Naive B cell (primary cell): ENCODE measurements at places on chromosomes 4 and X. TPM values are rescaled to one million over a fixed set of nuclear protein-coding genes. Genes with fewer than 3 reads are reported as not detected.

GRCh38 chr4:8547108-8547911 lies 32.9 kb upstream of the GPR78 start:
- H3K4me3 ChIP-seq, result no peak overlapping the region

DNA sequence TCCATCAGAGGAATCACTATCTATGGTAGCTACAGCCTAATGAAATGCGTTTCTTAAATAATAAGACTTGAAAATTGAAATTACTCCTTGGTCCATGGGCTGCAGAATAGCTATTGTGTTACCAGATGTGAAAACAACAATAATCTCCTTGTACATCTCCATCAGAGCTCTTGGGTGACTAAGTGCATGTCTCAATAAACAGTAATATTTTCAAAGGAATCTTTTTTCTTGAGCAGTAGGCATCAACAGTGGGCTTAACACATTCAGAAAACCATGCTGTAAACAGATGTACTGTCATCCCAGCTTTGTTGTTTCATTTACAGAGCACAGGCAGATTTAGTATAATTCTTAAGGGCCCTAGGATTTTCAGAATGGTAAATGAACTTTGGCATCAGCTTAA lies 67.3 kb downstream of the GLUD2 start:
- no peak overlapping the region for H3K27ac ChIP-seq
- no peaks in the 10 kb centered on the region for H3K4me1 ChIP-seq
- no peak overlapping the region for H3K4me3 ChIP-seq
- no peak for DNase-seq
- no peaks in the 10 kb centered on the region for H3K27me3 ChIP-seq
- no peaks in the 10 kb centered on the region for H3K36me3 ChIP-seq

GRCh38 chr4:105067431-105067830 lies 79.2 kb upstream of the TET2 start:
- H3K4me3 ChIP-seq, result no peak overlapping the region
- no peak for DNase-seq
- no peaks in the 10 kb centered on the region for H3K4me1 ChIP-seq
- H3K36me3 ChIP-seq, result no peaks in the 10 kb centered on the region

DNA sequence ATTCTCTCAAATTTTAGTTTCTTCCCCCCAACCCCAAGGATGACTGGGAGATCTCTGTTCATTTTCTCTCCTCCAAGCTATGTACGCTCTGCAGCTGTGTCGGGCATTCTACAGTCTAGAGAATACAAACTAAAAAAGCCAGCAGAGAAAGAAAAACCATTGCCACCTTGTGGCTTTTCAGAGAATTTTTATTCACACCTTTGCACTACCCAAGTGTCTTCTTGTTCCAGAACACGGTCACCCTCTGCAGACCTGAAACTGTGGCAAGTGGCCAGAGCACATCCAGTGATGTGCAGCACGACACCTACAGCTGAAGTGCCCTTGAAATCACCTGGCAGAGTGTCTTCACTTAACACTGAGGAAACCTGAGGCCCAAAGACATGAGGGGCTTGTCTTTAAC lies 68.6 kb downstream of the CHST7 start:
- H3K27ac ChIP-seq, result no peak overlapping the region
- no peak for DNase-seq
- no peak overlapping the region for H3K4me3 ChIP-seq
- H3K4me1 ChIP-seq, result peaks cover 34% of the 10 kb centered on the region
- no peaks in the 10 kb centered on the region for H3K27me3 ChIP-seq

- no peaks in the 10 kb centered on the region for H3K27me3 ChIP-seq
- H3K4me3 ChIP-seq, result no peak overlapping the region
- no peaks in the 10 kb centered on the region for H3K36me3 ChIP-seq
- H3K27ac ChIP-seq, result no peak overlapping the region
Observed at GRCh38 chr4:86271057-86271456, 88.8 kb downstream of the MAPK10 start.

- H3K27ac ChIP-seq, result no peak overlapping the region
- no peaks in the 10 kb centered on the region for H3K36me3 ChIP-seq
- DNase-seq, result no peak
- H3K4me3 ChIP-seq, result no peak overlapping the region
- H3K27me3 ChIP-seq, result peaks cover 9% of the 10 kb centered on the region
Observed at GRCh38 chr4:80240976-80241375, 25.5 kb upstream of the FGF5 start.

- H3K4me1 ChIP-seq, result no peaks in the 10 kb centered on the region
- no peaks in the 10 kb centered on the region for H3K36me3 ChIP-seq
- H3K4me3 ChIP-seq, result no peak overlapping the region
- H3K27ac ChIP-seq, result no peak overlapping the region
Observed at GRCh38 chr4:124462954-124463828, 249.3 kb downstream of the ANKRD50 start.

The GAGE2A gene
- polyA plus RNA-seq, result not detected

The MAGEA12 gene
- not detected for polyA plus RNA-seq

GRCh38 chrX:38895775-38896174 lies 94.5 kb downstream of the MID1IP1 start:
- H3K4me1 ChIP-seq, result peaks cover 9% of the 10 kb centered on the region
- no peak overlapping the region for H3K4me3 ChIP-seq
- no peak for DNase-seq

GRCh38 chr4:174215961-174216680 lies 67.3 kb downstream of the FBXO8 start:
- H3K27me3 ChIP-seq, result peaks cover 74% of the 10 kb centered on the region
- no peaks in the 10 kb centered on the region for H3K36me3 ChIP-seq
- H3K4me3 ChIP-seq, result no peak overlapping the region
- no peak for DNase-seq
- H3K4me1 ChIP-seq, result peaks cover 41% of the 10 kb centered on the region

The PLP2 gene
- polyA plus RNA-seq, result 149 TPM

GRCh38 chrX:45592101-45592500 lies 391.4 kb upstream of the DIPK2B start:
- no peaks in the 10 kb centered on the region for H3K4me1 ChIP-seq
- H3K4me3 ChIP-seq, result no peak overlapping the region
- H3K36me3 ChIP-seq, result no peaks in the 10 kb centered on the region

DNA sequence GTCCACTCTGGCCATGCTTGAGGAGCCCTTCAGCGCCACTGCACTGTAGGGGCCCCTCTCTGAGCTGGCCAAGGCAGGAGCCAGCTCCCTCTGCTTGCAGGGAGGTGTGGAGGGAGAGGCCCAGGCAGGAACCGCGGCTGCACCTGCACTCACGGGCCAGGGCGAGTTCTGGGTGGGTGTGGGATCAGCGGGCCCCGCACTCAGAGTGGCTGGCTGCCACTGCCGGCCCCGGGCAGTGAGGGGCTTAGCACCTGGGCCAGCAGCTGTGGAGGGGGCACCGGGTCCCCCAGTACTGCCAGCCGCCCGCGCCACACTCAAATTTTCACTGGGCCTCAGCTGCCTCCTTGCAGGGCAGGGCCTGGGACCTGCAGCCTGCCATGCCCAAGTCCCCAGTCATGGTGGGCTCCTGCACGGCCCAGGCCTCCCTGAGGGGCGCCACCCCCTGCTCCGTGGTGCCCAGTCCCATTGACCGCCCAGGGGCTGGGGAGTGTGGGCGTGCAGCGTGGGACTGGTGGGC lies 347.2 kb upstream of the SPOCK3 start:
- H3K4me1 ChIP-seq, result no peaks in the 10 kb centered on the region
- no peak overlapping the region for H3K4me3 ChIP-seq
